ENCODE measurements at places on chromosomes 4 and X.

- DNase-seq: no peak
Measured at GRCh38 chr4:166846939-166847338, 387.4 kb downstream of the SPOCK3 start.

DNA sequence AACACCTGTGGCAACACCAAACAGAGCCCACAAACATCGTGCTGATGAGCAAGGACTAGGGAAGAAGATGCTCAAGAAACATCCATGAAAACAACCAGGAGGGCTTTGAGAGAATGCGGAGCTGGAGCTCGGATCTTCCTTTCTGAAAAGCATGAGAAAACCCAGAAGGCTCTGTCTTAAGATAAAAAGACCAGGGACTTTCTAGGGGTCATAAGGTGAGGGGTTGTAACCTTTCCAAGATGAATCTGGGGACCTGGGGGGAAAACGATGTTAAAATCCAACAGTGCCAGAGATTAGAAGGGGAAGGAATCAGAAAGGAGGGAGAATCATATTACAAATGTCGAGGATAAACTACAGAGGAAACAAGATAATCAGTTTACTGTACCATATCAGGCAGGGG lies 10.1 kb downstream of the GK2 start:
- no peak for DNase-seq

DNA sequence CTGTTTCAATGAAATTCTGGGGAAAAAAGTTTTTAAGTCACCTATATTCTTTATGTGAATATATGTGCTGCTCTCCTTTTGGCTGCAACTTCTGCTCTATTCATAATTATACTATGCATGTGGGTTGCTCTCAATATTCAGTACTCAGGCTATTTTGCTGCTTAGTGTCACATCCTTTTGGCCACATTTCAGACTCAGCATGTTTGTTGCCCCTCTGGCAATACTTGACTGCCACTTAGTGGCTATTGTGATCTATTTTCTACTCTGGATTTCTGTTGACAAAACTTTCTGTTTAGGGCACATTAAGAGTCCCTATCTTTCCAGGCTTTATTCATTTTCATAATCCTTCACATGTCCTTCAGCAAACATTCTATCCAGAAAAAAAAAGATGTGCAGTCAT lies 15.8 kb upstream of the CT45A1 start:
- DNase-seq: no peak

- DNase-seq: no peak
Measured at GRCh38 chrX:136138939-136139338, 8.4 kb upstream of the FHL1 start.

DNA sequence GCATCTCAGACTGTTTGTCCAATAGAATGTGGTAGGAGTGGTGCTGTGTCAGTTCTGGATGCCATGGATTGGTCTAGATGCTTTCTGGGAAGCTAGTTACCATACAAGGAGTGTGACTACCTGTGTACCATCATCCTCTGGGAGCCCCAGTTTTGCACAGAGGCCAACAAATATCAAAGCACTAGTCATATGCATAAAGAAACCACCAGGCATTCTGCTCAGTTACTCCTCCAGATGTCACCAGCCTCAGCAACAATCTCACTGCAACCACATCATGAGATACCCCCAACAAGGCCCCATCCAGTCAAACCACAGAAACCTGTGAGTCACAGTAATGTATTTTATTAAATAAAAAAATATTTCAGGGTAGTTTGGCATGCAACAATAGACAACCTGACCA lies 435.8 kb upstream of the CPEB2 start:
- no peak for DNase-seq

DNA sequence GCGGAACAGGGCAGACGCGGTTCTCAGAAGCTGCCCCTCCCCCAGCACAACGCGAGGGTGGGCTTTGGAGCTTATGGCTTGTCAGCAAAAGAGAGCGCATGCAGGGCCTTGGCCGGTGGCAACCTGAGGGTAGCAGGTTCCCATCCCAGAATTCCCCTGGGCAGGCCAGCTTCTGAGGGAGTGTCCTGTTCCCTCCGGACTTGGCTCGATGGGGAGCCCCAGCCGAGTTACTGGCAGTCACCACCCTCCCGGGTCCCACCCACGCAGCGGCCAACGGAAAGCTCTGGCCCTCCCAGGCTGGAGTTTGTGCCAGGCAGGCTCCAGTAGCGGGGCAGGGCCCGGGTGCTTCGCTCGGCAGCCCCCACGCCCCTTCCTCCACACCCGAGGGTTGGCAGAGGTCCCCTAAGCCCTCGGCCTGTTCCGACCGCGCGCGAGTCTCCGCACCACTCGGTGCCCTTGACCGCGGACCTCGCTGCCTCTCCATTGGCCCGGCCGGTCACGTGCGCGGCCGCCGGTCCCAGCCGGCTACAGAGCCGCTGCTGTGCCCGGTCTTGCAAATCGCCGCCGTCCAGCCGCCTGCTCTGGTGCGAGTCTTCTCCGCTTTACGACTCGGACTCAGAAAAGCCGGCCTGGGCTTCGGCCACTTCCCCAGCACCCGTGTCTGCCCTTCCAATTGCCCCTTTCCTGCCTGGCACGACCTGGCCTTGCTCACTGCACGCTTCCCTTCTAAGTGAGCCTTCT lies 20.9 kb upstream of the MTM1 start:
- DNase-seq: no peak

GRCh38 chr4:6044276-6044675 lies 26.0 kb upstream of the C4orf50 start:
- DNase-seq: no peak

DNA sequence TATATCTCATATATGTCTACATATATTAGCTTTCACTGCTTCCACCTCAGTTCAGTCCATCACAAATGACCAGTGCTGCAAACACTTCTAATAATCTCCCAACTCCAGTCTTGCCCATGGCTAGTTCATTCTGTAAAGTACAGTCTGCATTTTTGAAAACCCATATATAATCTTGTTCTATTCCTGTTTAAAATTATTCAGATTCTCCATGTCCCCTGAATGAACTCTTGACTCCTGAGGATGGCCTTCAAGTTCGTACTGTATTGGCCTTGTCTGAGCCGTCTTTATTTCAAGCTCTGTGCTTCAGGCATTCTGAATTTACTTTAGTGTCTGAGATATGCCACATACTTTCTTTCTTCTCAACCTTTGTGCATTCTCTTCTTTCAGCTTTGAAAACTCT lies 84.7 kb downstream of the PTPN13 start:
- no peak for DNase-seq

GRCh38 chrX:54182194-54182863 lies 725 bp downstream of the FAM120C start:
- no peak for DNase-seq

- no peak for DNase-seq
Measured at GRCh38 chr4:161585011-161585410, 578.8 kb downstream of the FSTL5 start.

GRCh38 chr4:174263445-174263736 lies 20.1 kb downstream of the FBXO8 start:
- no peak for DNase-seq

- no peak for DNase-seq
Measured at GRCh38 chrX:427812-428725, 41.4 kb upstream of the PPP2R3B start.

DNA sequence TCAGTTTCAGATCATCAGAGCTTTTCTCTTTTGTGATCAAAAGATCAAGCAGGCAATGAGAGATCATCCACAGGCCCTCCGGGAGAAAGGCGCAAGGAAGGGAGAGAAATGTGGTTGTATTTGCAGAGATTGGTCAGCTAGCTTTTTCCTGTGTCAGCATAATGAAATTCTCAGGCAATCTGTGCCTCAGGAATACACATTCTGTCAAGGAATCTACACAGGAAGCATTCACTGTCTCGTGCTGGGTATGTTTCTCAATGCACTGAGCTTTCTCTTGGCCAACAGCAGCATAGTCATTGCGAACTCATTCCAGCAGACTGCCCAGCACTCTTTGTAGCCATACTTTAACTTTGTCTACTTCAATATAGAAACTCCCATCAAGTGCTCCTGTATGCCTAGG lies 413.7 kb downstream of the PPP3CA start:
- DNase-seq: no peak

DNA sequence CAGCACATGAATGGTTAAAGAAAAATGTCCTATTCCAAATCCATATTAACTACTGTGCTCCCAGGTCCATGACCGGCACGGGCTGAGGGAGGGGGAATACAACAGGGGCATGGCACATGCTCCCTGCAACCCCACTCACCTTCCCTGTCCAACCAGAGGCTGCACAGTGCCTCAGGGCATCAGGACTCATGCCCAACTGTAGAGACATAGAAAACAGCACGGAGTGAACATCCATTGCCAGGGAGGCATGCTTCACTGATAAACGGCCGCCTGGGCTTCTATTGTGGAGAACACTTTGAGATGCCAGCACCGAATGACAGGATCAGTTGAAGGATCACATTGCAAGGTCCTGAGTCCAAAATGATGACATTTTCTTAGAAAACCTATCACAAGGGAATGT lies 140.6 kb downstream of the STK32B start:
- DNase-seq: no peak

DNA sequence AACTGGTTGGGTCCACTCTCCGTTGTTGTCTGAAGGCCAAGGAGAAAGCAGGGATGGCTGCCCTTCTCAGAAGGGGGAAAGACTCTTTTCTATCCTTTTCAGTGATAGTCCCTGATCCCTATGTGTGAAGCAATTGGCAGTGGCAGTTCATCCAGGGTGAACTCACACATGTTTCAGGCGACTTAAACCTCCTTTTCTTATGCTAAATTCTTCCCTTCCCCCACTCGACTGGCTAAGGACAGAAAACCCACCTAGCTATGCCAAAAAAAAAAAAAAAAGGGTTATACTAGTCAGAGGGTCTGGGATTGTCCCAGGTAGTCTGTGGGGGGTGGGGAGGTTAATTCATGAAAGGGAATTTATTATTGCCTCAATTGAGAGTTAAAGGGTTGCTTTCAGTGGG lies 12.2 kb upstream of the ZNF280C start:
- no peak for DNase-seq

DNA sequence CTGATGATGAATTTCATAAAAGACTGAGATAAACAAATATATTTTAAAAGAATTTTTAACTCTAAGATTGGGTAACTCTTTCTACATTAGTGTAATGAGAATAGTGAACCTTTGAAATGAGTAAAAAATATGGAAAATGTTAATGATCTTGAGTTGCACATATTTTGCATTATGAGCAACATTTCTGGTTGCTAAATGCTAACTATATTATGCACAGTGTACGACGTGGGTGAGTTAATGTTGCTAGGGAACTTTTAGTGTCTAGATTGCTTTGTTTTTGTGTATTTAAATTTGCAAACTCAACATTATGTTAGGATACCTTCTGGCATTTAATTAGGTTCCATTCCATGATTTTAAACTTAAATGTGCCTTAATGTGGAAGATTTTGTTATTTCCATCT lies 612.9 kb upstream of the GALNT7 start:
- no peak for DNase-seq

DNA sequence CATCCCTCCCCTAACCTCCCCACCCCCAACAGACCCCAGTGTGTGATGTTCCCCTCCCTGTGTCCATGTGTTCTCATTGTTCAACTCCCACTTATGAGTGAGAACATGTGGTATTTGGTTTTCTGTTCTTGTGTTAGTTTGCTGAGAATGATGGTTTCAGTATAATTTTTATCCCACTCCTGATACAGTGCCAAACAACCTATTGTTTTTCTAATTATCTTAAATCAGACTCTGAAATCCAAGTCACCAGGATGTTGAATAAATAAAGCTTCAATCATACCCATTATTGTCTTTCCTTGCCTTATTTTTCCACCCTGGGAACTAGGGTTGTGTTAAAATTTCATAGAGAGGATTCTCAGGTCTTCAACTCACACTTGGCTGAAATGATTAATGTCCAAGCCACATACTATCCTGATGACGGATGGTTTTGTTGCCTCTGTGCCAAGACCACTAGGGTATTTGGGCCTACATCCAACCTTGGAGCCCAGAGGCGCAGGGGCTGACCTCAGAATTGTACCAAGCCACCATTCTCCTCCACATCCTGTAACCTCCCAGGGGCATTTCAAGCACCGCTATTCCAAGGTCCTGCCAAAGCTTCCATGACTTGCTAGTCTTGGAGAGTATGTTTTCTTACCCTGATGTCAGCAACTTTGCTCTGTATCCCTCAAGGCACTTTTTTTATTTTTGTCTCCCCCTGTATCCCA lies 332.4 kb downstream of the ARHGAP24 start:
- no peak for DNase-seq

GRCh38 chr4:153008578-153009199 lies 72.6 kb downstream of the FHDC1 start:
- no peak for DNase-seq

- no peak for DNase-seq
Measured at GRCh38 chr4:3773552-3774001, 7.4 kb downstream of the ADRA2C start.

DNA sequence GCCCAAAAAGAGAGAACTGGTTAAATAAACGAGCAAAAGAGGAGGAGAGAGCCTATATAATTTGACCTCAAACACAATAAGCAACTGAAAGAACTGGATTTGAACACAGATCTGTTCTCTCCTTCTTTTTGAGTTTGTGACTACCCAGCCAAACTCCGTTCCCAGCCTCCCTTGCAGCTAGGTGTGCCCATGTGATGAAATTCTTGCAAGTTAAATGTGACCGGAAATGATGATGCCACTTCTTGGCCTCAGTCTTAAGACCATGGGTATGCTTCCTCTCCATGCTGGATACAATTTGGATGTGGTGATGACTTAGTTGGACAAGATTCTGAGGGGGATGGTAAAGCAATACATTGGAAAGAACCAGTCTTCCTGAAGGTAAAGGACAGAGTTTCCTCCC lies 204.1 kb downstream of the PTTG2 start:
- DNase-seq: no peak

GRCh38 chrX:66863721-66864120 lies 224.8 kb upstream of the EDA2R start:
- no peak for DNase-seq

DNA sequence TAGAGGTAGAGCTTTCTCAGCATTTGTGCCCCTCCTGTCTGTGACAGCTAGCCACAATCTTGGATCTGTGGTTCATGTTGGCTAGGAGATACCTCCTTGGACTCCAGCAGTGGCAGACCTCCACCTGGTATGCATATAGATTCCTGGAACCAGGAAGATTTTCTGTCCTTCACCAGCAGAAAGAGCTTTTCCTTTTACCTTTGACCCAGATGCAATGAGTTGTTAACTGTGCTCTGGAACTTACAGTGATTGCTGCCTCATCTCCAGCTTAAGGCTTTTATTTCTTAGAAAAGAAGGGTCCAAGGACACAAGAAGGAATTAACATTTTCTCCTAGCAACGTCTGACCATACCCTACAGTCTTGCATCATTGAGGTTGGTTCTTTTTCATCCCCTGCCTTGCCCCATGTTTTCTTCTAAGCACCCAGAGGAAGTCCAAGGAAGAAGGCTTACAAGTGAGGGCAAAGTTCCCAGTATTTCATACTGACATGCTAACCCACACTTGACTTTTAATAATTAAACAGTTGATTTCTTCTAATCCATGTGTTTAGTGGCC lies 217.1 kb upstream of the ARHGAP24 start:
- DNase-seq: no peak

- DNase-seq: no peak
Measured at GRCh38 chr4:2930758-2931511, 32.3 kb downstream of the NOP14 start.

- DNase-seq: no peak
Measured at GRCh38 chrX:110021258-110022022, 18.5 kb downstream of the TMEM164 start.
